ENCODE measurements at places on chromosomes 7 and 10.

GRCh38 chr10:101301111-101301731 is 52.7 kb upstream of the BTRC start:
- peak; percentile 62 for DNase-seq

- DNase-seq = no peak
Measured at GRCh38 chr10:25912866-25913265, 21.2 kb upstream of the MYO3A start.

DNA sequence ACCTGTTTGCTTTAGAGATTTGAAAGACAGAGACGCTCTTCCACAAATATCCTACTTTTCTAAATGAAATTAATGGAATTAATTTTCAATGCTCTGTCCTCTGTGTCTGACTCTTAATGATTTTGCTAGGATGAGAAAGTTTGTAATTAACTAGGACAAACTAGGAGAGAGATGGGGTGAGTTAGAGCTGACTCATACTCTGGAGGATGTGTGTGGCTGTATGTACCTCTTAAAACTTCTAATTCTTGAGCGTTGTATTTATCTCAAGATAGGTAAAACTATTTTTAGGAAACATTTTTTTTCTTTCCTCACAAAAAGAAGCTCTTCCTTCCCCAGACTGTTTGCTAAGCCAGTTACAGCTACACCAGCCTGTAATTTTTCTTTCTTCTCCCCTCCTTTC is 178.8 kb upstream of the ANKRD30A start:
- no peak for DNase-seq

DNA sequence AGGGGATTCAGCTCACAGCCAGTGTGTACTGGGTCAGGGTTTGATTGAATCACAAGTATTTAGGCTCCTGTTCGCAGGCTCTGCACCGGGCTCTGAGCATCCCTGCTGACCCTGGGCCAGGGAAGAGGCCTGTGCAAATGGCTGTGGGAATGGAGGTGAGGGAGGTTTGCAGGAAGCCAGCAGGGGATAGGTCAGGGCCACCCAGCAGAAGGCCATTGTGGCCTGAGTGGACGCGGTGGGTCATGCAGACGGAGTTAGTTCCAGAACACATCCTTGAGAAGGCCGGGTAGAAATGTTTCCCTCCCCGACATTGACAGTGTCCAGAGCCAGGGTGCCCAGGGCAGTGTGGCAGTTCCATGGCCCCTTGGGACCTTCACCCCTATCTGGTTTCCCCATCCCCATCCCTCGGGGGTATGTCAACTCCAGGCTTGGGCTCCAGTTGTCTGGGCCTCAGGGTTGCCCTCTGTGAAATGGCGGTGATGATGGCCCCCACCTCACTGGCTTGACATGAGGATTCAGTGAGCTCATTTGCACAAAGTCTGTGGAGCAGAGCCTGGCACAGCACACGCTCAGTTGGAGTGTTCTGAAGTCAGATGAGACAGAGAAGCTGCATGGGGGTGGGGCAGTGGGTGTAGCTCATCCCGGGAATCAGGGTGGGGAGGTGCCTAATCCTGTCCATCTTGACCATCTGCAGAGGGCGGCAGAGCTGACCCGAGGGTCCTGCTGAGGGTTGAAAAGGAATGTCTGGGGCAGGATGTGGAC is 107.6 kb downstream of the ADCY1 start:
- peak; percentile 10 for DNase-seq

- no peak for DNase-seq
Measured at GRCh38 chr7:155885167-155886155, 73.2 kb upstream of the SHH start.

DNA sequence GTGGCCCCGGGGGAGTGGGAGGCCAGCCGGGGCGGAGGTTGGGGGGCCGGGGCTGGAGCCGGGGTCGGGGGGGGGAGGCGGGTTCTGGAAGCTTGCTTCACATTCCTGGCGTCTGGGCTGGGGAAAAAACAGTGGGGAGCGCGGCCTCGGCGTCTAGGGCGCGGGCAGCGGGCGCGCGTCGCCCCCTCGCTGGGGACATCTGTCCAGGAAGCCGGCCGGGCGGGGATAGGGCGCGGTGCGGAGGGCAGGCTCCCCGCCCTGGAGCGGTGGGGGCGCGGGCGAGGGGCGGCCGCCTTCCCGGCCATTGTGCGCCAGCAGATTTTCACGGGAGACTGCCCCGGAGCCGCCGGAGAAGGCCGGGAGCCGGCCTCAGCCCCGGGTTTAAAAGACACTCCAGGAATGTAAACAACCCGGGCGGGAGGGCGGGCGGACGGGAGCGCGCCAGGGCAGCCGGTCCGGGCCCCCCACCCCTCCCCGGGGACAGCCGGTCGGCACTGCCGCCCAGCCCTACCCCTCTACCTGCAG is 1.4 kb downstream of the ZMIZ1 start:
- no peak for DNase-seq

- DNase-seq = no peak
Measured at GRCh38 chr7:131281266-131282048, 46.2 kb upstream of the MKLN1 start.

DNA sequence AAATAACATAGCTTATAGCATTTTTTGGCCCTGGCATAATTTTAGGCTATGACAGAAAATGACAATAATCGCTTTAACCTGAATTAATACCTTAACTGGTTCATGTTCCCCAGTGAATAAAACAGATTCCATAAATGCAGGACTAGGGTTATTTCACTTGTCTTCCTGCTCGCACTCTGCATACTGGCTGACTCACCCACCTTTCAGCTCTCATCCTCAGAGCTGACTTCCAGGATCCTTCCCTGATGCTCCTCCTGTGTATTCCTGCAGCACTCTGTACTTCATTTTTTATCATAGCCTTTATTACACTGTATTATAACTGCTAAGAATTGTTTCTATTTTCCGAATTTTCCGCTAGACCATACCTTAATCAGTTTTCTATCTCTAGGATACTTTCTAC is 123.7 kb downstream of the AVL9 start:
- DNase-seq = no peak

DNA sequence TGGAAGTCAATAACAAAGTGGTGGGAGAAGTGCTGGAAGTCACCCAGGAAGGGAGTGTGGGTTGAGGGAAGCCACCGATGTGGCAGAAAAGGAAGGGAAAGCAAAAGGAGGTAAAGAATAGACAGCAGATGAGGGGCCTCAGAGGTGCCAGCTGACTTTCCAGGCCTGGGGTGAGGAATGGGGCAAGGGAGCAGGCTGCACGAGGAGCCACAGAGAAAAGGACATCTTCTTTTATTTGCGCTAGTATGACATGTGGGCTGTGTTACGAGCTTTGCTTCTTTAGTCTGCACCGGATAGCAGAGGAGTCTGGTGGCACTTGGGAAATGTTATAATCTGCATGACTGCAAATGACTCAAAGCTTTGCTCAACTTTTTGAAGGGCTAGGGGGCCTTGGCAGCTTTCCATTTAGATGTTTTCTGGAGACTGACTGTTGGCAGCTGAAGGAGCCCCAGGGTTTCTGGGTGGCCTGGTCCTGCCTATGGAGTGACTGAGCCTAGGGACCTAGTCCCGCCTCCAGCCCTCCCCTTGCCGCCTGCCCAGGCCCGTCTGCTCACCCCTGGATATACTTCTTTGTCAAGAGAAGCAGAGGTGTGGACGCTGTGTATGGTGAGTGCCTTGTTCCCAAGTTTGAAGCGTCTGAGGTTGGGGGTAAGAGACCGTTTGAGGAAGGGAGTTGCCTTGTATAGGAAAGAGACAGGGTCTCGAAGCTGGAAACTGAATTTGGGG is 5.1 kb downstream of the PRXL2A start:
- DNase-seq = no peak

DNA sequence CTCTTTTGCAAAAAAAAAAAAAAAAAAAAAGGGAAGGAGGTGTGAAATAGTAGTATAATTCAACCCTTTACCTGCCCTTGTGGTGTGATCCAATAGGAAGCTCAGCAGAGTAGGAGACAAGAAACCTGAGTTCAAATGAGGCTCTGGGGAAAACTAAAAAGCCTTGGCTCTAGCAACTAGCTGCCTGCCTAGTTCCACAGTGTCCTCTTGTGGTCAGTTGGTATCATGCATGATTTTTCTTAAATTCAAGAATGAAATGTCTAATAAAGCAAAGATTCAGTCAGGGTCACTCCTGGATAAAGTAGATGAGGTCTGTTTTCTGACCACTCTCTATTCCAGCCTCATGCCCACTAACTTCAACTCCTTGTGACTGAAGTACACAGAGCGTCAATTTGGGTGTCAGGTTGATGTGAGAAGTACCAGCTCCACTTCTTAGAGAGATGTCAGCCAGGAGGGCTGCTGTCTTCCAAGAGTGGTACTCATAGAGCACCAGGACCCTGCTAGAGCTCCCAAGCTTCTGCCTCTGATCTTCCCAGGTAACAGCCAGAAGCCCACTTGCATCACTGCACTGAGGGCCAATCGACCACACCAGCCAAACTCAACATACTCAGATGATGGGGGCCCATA is 10.5 kb downstream of the LSM5 start:
- no peak for DNase-seq

DNA sequence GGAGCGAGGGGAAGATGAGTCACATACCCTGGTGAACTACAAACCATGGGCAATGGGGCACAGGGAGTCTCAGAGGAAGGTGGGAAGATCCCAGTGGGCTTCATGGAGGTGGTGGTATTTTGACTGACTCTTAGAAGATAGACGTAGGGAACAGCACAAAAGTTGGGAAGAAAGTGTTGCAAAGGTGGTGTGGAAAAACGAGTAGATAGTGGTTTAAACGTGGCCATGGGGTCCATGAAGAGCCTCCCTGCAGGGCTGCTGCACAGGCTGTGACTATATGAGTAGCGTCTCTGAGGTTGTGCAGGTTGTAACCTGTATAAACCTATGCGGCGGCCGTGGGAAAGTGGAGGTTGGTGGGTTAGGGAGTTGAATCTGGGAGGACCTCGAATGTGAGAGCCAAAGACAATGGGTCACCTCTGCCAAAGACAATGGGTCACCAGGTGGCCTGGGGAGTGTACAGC is 13.8 kb downstream of the LZTS2 start:
- no peak for DNase-seq
